ENCODE measurements at places on chromosomes 4 and X.

- no peak for DNase-seq
Observed at GRCh38 chr4:66855956-66856355, 689.3 kb downstream of the CENPC start.

GRCh38 chr4:88955580-88956380 lies 101.2 kb downstream of the FAM13A start:
- DNase-seq = no peak

- DNase-seq = no peak
Observed at GRCh38 chr4:99790796-99791617, 25.6 kb upstream of the DAPP1 start.

DNA sequence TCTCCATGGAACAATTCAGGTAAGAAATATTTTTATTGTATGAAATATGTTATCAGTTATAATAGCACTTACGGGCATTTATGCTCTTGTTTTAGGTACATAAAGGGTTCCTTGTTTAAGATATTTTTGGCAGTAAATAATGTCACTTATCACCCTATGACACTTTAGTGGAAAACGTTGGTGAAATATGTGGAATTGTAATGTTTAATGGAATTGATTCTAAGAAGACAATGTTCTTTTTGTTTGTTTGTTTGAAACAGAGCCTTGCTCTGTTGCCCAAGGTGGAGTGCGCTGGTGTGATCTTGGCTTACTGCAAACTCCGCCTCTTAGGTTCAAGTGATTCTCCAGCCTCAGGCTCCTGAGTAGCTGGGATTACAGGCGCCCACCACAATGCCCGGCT lies 17.4 kb downstream of the NPNT start:
- no peak for DNase-seq

DNA sequence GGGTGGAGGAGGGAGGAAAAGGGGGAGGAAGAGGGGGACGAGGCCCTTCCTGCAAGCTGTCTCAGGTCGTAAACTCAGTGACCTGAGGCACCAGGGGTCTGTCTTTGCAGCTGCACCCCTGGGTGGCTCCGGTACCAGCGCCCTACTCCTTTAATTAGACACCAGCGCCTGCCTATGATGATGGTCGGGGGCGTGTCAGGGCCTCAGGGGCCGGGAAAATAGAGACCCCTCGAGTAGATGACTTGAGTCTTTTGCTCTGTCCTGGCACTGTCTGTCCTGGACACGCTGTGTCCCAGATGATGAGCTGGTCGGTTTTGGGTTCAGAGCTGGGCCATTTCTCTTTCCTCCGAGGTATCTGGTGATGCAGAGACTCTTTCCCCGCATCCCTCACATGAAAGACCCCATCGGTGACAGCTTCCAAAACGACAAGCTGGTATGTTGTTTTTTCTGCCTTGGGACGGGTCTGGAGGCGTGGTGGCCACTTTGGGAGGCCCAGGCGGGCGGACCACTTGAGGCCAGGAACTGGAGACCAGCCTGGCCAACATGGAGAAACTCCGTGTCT lies 11.2 kb downstream of the SLC25A6 start:
- no peak for DNase-seq

Data from CD14-positive monocyte (primary cell).